ENCODE measurements at places on chromosomes 6 and 20.

DNA sequence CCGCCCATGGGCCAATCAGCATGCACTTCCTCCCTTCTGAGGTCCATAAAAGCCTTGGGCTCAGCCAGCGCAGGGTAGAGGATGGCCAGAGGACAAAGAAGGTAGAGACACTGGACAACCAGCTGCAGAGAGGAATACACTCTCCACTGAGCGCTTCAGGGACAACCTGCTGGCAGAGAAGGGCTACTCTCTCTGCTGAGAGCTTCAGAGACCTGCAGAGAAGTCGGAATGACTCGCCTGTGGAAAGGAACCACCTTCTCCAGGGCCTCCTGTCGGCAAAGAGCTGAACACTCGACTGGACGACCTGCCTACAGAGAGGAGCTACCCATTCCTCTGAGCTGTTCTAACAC, 31.4 kb upstream of the SLA2 start:
- DNase-seq = no peak

DNA sequence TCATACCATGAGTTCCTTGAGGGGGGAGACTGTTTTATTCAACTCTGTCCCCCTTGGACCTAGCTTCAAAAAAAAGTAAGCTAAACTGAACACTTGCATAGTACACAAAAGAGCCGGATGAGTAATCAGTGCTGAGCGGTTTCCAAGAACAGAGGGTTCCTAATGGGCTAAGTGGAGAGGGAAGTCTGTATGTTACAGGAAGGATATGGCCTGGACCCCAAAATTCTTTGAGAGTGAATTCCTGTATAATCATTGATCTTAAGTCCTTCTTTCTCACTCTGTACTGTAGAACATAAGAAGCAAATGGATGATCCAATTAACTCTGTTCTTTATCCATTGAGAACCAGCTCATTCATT, 324.7 kb upstream of the CNR1 start:
- no peak for DNase-seq

DNA sequence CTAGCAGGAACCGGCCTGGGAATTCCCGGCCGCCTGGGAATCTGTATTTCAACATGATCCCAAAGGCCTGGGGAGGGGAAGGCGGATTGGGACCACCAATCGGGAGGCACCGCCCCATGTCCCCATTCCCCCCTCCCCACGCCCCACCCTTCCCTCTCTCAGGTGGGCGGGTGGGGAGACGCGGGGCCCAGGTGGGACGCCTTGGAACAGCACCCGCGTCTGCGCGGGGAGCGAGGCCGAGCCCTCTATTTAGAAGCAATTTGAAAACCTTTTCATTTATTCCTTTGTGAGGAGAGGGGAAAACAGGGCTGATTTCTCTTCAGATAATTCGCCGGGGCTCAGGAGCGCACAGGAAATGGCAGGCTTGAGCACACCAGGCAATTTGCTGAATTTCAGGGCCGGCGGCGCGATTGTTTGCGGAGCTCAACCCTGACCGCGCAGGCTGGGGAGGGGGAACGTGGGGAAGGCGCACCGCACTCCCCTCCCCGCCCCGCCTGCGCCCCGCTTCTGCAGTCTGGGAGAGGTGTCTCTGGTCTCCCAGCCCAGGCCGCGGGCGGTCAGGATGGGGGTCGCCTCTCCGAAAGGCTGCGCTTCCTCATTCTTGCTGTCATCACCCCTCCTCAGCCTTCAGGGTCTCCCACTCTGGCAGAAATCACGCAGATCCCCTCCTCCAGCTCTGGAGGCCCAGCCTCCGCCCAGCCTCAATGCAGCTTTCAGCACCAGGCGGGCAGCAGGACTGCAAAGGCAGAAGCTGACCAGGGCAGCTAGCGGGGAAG, 170.0 kb downstream of the GRM4 start:
- no peak for DNase-seq

DNA sequence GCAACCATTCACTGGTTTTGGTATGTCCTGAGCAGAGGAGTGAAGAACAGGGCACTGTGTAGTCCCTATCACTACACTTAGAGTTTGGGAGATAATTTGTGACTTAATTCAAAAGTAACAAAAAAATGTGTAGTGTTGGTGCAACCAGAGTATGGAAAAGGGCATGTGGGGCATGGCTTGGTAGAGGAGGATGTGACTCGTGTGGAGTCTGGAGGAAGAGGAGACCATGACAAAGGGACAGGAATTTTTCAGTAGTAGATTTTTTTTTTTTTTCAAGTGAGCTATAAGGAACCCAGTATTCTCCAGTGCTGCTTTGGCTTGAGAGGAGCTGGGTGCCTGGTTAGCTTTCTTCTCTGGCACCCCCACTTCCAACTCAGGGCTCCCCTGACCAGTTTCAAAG, 5.1 kb downstream of the MTRES1 start:
- DNase-seq = no peak

- DNase-seq = no peak
Observed at GRCh38 chr6:15405129-15406068, 159.5 kb downstream of the JARID2 start.

DNA sequence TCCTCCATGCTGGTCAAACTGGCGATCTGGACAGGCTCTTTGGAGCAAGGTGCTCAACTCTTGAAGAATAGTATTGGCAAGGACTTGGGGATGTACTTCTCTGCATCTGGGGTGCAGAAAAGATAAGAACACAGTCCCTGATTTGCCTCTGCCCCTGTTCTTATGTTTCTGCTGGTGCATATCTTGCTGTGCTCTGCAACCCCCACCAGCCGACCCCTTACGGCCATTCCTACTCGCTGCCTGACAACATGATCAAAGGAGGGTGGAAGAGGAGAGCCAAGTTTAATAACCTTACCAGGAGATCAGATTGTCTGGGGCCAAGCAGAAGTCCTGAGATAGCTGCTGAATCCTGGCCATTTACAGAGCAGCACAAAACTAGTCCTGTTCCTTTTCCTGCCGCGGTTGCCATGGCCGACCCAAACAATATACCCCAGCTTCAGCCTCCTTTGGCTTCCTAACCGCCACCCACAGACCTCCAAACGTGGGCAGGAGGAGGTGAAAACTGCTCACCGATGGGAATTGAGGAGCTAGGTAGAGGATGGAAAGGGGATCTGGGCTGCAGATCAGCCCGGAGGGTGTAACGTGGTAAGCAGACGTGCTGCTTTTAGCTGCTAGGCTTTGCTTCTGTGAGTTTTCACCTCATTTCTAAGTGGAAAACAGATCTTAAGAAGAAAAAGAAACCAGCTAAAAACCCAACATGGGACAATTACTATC, 60.9 kb downstream of the ATXN1 start:
- DNase-seq = peak; percentile 62

- no peak for DNase-seq
Observed at GRCh38 chr6:34178357-34179105, 32.6 kb upstream of the GRM4 start.

DNA sequence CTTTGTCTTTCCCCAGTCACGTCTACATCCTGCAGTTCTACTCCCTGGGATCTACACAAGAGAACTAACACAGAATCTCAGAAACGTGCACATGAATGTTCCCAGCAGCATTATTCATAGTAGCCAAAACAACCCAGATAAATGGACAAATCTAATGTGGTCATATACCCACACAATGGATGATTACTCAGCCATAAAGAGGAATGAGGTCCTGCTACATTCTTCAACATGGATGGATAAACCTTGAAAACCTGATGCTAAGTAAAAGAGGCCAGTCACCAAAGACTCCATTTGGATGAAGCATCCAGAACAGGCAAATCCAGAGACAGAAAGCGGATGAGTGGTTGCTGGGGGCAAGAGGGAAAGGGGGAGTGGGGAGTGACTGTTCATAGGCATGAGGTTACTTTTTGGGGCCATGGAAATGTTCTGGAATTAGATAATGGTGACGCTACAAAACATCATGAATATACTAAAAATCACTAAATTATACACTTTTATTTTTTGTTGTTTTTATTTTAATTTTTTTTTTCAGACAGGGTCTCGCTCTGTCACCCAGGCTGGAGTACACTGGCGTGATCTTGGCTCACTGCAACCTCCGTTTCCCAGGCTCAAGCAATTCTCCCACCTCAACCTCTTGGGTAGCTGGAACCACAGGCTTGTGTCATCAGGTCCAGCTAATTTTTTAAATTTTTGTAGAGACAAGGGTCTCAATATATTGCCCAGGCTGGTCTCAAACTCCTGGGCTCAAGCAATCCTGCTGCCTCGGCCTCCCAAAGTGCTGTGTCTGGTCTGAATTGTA, 50.8 kb upstream of the DSN1 start:
- DNase-seq = no peak

DNA sequence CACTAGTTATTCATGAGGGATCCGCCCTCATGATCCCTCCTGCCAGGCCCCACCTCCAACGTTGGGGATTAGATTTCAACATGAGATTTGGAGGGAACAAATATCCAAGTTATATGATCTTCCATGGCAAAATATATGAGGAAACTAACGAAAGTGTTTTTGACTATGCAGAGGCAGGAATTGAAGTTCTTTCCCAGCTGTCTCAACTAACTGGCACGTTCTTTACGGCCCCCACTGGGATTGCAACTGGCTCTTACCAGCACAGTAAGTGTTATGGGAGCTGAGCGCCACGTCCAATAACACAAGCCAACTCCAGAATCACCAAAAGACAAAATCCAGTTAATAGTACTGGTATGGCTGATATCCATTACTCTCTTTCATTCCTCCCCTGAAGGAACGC, 66.6 kb downstream of the ECT2L start:
- no peak for DNase-seq

GRCh38 chr6:10033223-10033829, 381.5 kb downstream of the TFAP2A start:
- DNase-seq = no peak

DNA sequence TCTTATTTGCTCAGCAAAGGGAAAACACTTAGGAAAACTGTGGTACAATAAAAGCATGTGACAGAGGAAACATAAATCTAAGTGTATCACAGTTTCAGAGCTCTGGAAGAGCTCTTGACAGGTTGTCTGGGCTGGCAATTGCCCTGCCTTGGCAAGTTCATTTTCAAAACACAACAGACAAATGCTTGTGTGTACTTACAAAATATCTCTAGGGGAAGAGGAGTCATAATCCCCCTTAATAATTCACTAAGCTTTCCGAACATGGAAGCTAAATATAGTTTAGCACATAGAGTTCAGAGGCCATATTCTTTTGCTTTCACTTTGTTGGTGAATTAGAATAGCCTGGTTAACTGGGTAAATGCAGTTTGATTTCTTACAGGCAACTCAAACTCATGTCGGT, 211.6 kb upstream of the THEMIS start:
- DNase-seq = no peak

GRCh38 chr6:133339543-133340384, 98.6 kb downstream of the EYA4 start:
- DNase-seq = no peak

DNA sequence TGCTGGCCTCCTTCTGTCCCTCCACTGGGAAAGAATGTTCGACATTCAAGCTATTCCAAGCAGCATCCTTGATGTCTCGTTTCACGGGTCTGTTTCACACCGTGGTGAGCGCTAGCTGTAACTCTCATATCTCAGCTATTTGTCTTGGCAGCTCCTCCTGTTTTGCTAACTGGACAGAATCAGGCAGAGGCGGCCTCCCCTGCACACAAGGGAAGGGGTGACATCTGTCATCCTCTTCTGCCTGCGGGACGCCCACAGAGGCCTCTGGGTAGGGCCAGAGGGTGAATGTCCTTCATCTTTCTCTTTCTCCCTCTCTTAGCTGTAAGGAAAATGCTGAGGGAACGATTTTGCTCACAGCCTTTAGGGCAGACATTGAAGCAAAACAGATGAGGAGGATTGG, 232.8 kb upstream of the GMDS start:
- no peak for DNase-seq

DNA sequence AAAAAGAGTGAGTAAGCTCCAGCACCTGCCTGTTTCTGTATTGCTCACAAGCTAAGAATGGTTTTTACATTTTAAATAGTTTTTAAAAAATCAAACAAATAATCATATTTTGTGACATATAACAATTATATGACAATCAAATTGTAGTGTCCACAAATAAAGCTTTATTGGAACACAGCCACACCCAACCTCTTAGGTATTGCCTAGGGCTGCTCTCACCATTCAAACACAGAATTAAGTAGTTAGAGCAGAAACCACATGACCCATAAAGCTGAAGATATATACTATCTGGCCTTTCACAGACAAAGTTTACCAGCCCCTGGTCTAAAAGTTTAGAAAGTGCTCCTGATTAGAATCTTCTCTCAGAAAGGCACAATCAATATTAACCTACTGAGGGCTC, 11.2 kb downstream of the TNFRSF21 start:
- DNase-seq = no peak

- DNase-seq = peak; percentile 37
Observed at GRCh38 chr6:26187981-26188635, 100.9 kb downstream of the HFE start.

DNA sequence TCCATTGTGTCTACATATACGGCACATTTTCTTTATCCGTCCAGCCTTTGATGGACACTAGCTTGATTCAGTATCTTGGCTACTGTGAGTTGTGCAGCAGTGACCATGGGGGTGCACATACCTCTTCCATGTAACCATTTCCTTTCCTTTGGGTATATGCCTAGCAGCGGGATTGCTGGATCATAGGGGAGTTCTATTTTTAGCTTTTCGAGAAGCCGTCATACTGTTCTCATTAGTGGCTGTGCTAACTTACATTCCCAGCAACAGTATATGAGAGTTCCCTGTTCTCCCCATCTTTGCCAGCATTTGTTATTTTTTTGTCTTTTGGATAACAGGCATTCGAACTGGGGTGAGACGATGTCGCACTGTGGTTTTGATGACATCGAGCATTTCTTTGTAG, 395.0 kb downstream of the SMOC2 start:
- DNase-seq = no peak
